ENCODE measurements at places on chromosomes 12 and 14.

DNA sequence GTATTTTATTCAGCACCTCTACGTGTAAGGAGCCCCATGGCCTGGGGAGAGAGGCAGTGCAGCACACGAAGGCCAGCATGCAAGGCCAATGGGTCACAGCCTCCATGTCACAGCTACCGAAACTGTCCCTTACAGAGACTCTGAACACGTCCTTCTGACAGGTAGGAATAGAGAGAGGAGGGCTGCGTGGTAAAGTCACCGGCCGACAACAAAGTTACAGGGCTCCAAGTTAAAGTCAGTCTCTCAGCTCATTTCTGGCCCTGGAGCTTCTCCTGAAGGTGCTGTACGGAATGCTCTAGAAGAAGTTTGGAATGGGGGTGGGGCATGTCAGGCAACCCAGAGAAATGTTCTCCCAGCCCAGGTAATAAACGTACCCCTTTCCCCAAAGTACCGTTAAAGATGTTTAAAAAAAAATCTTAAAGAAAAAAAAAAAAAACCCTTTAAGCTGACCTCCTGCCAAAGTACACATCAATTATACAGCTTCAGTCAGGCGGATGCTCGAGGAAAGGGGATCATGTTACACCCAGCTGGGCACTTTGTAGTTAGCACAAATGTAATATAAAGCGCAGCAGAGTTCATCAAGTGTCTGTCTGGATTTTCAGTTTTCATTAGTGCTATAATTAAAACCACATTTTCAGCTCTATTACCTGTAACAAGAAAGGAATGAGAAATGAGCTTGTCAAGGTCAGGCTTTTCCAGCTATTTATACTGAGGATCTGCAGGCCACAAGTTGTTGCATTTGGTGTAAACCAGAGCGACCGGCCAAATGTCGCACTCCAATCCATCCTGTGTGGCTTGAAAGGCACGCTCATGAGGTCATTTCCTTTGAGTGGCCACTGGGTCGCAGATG is 53.3 kb upstream of the CDKN3 start:
- no peak overlapping the region for H3K27ac ChIP-seq
- no peak for DNase-seq
- H3K4me3 ChIP-seq: no peak overlapping the region
- peaks cover 9% of the 10 kb centered on the region for H3K4me1 ChIP-seq

DNA sequence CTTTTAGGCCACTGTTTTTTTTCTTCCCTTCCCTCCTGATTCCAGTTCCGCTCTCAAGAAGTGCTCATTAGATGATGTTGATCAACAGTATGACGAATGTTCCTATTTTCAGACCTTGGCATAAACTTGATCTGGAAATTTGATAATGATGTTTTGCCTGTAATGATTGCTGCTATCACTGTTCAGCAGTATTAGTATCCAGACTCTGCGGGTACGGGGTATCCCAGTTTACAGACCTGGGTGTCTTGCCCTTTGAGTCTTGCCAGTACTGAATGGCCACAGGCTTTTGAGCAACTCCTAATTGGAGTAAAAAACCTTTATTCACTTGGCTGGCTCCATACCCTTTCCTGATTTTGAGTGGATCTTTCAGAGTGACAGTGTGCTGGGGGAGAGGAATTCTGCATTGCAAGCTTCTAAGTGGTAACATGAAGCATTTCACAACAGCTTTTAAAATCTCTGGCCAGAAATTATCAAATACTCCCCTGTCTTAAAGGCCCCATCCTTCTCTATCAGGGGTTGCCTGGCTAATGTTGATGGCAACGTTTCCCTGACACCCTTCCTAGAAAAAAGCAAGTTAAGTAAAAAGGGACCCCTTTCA is 5.9 kb upstream of the ASB8 start:
- H3K36me3 ChIP-seq: no peaks in the 10 kb centered on the region
- H3K4me3 ChIP-seq: no peak overlapping the region
- H3K4me1 ChIP-seq: no peaks in the 10 kb centered on the region
- DNase-seq: no peak
- peaks cover 39% of the 10 kb centered on the region for H3K27me3 ChIP-seq

DNA sequence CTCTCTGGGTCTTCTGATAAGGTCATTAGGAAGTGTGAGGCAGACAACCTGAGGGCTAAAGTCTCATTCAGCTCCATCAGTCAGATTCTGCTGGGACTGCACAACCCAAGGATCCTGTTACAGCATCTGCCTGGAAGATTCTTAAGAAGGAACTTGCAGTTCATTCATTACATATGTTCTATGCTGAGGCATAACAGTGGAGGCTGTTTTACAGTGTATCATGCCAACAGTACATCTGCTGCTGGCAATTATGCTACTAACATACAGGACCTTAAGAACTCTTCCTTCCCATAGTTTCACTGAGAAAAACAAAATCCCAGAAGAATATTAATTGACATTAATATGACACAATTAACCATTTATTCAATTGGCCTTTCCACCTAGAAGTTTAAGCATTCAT is 968.6 kb downstream of the DIO2 start:
- H3K36me3 ChIP-seq: no peaks in the 10 kb centered on the region
- H3K27ac ChIP-seq: no peak overlapping the region
- H3K27me3 ChIP-seq: no peaks in the 10 kb centered on the region
- no peak for DNase-seq
- H3K4me1 ChIP-seq: peaks cover 5% of the 10 kb centered on the region
- H3K4me3 ChIP-seq: no peak overlapping the region

DNA sequence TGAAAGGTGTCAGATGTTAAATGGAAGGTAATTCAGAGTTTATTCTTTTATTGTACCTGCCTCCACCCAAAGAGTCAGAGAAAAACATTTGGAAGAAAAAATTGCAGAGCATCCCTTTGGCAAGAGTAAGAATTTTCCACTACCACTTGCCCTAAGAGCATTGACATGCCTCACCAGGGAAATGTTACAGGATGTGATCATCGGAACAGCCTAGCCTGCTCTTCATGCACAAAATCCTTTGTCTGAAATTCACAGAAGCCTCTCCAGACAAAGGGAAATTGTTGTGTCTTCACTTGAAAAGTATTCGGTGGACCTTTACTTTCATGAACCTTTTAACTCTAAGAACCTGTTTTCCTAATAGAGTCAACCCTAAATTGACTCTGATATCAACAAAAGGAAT is 36.9 kb downstream of the ATP2A2 start:
- H3K27ac ChIP-seq: no peak overlapping the region
- H3K4me1 ChIP-seq: no peaks in the 10 kb centered on the region
- DNase-seq: no peak
- H3K36me3 ChIP-seq: peaks cover 90% of the 10 kb centered on the region
- H3K4me3 ChIP-seq: no peak overlapping the region

DNA sequence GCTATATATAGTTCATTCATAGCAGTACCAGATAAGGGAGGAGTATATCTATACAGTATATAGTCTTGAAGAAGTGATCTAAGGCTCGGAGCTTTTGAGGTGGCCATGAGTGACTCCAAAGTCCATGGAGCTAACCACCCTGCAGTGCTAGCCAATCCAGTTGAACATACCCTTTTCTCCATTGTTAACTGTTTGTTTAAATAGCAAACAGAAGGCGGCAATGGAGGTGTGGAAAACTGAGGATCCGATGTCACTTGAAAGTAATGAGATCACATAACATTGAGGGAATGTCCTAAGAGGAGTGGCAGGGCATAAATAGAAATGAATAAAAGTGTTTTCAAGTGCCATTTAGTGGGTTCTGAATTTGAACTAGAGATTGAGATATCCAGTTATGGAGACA is 12.4 kb upstream of the SNAPC1 start:
- H3K4me1 ChIP-seq: peaks cover 9% of the 10 kb centered on the region
- no peaks in the 10 kb centered on the region for H3K27me3 ChIP-seq
- H3K36me3 ChIP-seq: peaks cover 54% of the 10 kb centered on the region
- no peak overlapping the region for H3K27ac ChIP-seq
- H3K4me3 ChIP-seq: no peak overlapping the region

GRCh38 chr14:26528415-26529182 is 69.2 kb downstream of the NOVA1 start:
- H3K27me3 ChIP-seq: no peaks in the 10 kb centered on the region
- H3K36me3 ChIP-seq: no peaks in the 10 kb centered on the region
- no peak for DNase-seq
- H3K4me1 ChIP-seq: no peaks in the 10 kb centered on the region

Measured in endodermal cell (in vitro differentiated cells).